HuH-7.5 (cell line): ENCODE measurements at places on chromosomes 13 and 19.

DNA sequence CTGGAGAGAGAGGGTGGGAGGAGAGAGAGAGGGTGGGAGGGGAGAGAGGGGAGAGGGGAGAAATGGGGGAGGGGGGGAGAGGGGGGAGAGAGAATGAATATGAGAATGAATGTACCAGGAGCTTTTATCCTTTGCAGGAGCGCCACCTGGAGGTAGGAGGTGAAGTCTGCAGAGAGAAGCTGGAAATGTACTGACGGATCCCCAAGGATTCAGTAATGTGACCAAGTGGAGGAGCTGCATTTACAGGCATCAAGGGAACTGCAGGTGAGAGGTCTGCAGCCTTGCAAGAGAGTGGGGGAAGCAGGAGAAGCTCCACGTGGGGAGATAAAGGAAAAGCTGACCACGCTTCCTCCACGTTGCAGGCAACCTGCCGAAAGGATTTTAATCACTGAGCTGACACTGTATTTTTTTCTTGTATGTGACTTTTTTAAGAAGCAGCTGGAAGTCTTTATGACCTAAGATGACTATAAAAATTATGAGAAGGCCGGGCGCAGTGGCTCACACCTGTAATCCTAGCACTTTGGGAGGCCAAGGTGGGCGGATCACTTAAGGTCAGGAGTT, 33.7 kb downstream of the VSTM1 start:
- peak; percentile 39 for DNase-seq

- DNase-seq, result no peak
Observed at GRCh38 chr13:76820759-76821158, 65.4 kb downstream of the KCTD12 start.

GRCh38 chr13:108669381-108669780, 40.0 kb downstream of the MYO16 start:
- no peak for DNase-seq

DNA sequence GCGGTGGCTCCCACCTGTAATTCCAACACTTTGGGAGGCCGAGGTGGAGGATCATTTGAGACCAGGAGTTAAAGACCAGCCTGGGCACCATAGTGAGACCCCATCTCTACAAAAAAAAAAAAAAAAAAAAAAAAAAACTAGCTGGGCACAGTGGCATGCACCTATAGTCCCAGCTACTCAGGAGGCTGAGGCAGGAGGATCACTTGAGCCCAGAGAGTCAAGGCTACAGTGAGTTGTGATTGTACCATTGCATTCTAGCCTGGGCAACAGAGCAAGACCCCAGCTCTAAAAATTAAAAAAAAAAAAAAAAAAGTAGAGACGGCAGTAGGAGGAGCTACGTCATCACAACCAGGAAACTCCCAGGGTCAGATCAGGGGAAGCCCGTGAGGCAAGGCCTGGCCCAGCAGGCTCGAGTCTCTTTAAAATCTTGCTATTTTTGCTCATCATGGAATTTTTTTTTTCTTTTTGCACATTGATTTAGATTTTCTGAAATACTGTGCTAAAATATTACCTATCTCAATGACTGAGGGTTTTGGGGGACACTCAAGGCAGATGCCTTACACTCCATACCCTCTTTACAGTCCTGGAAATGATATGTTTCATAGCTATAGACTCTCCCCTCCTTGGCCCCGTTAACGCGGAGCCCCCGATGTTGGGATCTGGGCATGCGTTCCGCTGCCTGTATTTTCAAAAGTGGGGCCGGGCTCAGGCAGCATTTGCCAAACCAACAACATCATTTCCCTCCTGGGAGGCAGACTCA, 44.4 kb upstream of the USE1 start:
- no peak for DNase-seq

DNA sequence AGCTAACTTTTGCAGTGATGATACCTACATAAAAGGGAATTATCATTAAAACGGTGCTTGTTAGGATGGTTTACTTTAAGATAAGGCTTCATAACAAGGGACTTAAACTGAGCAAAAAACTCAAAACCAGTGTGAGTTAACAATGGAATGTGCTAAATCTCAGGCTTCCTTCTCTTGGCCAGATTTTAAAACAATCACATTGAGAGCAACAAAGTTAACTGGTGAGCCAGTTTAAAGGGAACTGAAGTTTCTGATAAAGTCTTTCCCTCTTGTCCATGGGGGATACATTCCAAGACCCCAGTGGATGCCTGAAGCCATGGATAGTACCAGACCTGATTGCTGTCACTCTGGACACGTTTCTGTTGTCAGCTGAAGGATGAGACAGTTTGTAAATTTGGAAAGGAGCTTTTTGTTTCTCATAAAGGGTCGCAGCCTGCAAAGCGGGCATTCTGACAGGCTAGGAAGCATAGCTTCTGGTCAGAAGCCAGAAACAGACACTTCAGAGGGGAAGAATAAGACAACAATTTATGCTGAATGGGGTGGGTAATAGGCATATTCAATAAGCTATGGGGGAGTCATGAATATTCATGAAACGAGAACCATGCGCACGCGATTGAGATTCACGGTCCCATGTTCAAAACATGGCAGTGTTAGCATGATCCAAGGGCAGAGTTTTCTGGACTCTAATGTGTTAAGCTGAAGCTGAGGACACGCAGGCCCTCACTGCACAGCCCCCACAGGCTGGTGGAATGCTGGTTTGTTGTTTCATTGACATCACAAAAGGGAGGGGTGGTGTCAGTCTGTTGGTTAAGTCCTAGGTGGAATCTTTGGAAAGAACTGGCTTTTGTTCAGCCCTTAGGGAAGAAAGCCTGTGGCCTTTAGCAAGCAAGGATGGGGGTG, 150.6 kb upstream of the RNF113B start:
- no peak for DNase-seq

GRCh38 chr13:98111168-98112098, 31.5 kb upstream of the FARP1 start:
- no peak for DNase-seq

DNA sequence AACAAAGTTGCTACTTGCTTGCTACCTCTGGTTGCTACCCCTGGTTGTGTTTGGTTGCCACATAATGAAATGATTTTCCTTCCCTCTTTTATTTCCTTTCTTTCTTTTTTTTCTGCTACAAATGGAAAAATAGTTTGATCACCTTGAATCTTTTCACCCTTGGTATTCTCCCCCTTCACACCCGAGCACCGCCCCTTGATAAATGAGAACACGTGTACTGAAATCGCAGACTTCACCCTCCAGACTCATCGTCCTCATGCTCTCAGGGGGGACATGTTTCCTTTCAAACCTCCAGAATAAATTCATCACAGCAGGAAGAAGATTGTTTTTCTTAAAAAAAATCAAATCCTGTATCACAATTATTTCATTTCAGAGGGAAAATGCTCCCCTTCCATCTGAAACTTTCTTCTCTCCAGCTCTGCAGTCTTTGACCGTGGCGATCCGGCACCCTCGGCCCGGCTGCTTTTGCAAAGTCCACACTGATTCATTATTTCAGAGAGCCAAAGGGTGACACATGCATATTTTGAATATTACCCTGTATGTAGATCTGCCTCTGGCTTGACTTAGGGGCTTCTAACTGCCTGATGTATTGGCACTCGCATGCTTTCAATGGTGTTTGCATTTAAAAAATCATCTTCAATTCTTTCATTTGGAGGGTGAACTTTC, 222.6 kb upstream of the MAB21L1 start:
- no peak for DNase-seq

GRCh38 chr19:29761575-29762232, 46.6 kb upstream of the C19orf12 start:
- no peak for DNase-seq

GRCh38 chr19:30371161-30371836, 885 bp upstream of the ZNF536 start:
- DNase-seq, result no peak
